ENCODE measurements at places on chromosomes 12 and 14.

GRCh38 chr14:100297320-100298300 is 8.6 kb downstream of the SLC25A29 start:
- no peak for DNase-seq

DNA sequence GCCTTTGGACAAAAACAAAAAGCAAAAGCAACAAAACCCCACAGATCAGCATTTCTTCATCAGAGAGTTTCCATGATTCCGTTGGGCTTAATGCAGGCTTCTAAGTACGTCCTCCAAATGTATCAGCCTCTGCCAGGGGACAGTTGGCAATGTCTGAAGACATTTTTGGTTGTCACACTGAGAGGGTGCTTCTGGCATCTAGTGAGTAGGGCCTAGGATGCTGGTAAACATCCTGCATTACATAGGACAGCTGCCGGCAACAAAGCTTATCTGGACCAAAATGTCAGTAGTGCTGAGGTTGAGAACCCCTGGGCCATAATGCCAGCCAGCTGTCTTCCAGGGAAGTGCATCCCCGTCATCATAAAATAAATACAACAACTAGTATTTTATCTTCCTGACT is 9.4 kb upstream of the LRRC10 start:
- no peak for DNase-seq

- DNase-seq: no peak
Observed at GRCh38 chr12:66929121-66929520, 250.2 kb upstream of the GRIP1 start.

GRCh38 chr12:98741196-98741555 is 96.1 kb downstream of the APAF1 start:
- DNase-seq: no peak

DNA sequence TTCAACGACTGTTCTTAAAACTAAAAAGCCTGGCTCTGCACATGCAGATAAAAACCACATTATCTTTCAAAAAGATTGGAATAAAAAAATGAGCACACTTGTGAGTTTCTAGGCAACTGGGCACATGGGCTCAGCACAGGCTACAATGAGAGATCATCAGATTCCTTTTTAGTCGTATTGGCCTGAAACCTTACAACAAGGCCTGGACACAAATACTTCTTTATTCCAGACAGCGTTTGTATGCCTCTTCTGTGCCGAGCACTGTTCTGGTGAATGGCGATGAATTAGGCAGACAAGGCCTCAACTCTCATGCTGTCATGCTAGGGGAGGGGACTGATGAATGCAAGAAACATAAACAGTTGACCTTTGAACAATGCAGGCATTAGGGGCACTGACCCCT is 463.0 kb downstream of the AACS start:
- DNase-seq: no peak

DNA sequence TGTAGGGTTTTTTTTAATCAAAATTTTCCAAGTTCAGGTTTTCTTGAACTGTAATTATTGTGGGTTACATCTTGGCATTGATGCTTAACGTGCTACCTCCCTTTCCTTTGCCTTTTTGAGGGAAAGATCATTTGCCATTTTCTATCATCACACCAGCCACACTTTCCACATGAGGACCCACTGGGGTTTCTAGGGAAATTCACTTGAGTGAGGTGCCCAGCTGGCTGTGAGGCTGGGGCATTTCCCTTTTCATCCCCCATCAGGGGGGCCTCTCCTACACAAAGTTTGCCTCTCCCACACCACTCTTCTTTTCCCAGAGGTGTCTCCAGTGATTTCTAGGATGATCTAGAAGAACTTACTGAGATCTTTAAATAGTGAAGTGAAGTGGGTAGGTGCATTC is 335.7 kb downstream of the BMP4 start:
- DNase-seq: no peak

DNA sequence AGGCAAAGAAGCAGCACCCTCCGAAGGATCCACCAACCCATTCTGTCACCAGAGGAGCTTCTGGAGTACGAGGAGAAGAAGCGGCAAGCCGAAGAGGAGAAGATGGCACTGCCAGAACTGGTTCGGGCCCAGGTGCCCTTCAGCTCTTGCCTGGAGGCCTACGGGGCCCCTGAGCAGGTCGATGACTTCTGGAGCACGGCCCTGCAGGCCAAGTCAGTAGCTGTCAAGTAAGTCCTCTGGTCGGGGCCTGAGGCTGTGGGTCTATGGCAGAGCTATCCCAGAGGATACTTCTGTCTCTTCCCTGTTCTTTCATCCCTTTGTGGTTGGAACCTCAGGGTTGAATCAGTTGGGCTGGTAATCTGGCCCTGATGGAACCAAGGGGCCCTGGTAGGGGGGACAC is 5.9 kb upstream of the TPI1 start:
- DNase-seq: no peak

DNA sequence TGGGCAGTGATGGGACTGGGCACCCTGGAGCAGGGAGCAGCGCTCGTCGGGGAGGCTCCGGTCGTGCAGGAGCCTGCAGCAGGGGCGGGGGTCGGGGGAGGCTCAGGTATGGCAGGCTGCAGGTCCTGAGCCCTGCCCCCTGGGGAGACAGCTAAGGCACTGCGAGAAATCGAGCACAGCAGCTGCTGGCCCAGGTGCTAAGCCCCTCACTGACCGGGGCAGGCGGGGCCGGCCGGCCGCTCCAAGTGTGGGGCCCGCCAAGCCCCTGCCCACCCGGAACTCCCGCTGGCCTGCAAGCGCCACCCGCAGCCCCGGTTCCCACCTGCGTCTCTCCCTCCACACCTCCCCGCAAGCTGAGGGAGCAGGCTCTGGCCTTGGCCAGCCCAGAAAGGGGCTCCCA is 326.8 kb upstream of the TMTC1 start:
- DNase-seq: no peak

- DNase-seq: no peak
Observed at GRCh38 chr12:12482959-12483358, 79.7 kb downstream of the DUSP16 start.

DNA sequence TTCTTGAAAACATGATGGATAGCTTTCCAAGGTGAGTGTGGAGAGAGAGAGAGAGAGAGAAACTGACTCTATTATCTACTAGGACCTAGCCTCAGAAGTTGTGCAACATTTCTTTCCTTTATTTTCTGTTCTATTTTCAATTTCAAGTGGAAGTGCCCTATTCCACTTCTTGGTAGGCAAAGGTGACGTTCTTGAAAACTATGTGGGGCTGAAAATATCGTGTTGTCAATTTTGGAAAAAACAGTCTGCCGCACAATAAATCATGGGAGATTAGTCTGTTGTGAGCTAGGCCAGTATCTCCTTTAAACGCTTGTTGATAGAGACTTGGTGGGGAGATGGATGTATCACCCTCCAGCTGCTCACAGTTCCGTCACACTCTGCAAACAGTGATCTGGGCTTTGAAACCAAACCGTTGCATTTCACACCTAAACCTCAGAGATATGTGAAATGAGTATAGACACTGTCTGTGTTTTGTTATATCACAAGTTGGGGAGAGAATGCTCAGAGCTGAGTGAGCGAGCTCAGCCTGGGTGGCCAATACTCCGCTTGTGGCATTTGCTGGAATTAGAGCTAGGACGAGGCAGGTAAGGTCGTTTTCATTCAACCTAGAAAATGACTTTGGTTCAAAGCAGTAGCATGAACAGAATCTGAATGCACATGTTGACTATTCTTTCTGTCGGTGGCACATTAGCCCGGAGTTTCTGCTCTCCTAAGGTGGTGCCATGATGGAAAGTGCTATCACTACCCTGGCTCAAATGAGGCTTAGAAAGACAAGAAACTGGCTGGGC is 75.1 kb upstream of the ST8SIA1 start:
- no peak for DNase-seq

DNA sequence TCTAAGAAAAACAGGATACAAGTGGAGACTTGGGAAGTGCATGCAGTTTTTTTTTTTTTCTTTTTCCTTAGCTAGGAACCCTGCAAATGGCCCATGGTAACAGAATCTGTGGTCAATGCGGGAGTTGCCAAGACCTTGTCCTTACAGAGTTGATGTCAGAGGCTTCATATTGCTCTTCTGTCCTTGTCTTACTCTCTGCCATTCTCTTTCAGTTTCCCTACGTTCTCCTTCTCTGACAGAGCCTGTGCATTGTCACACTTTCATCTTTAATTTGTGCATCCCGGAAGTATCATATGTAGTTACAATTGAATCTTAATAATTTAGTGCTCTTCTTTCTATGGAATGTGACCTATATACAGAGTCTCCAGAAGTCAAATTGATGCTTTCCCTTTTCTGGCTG is 986.9 kb downstream of the TMEM121 start:
- DNase-seq: no peak

DNA sequence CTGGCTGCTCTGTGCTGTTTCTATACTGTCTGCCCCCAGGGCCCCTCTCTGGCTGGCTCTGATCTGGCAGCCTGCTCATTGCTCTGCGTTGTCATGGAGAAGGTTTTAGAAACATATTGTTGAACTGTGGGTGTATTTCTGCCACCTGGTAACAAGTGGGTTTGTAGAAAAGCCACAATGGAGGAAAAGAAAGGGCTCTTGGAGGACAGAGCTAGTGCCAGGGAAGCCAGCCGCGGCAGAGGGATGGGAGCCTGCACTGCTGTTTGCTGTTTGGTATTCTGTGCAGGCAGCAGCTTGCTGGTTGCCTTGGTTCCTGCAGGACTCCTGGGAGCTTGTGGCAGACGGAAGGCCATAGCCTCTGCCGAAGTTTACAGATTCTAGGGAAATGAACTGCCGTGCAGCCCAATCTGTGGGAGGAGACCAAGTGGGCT is 15.1 kb downstream of the CCDC177 start:
- peak; percentile 45 for DNase-seq

GRCh38 chr14:90836692-90837063 is 20.4 kb upstream of the TTC7B start:
- no peak for DNase-seq

DNA sequence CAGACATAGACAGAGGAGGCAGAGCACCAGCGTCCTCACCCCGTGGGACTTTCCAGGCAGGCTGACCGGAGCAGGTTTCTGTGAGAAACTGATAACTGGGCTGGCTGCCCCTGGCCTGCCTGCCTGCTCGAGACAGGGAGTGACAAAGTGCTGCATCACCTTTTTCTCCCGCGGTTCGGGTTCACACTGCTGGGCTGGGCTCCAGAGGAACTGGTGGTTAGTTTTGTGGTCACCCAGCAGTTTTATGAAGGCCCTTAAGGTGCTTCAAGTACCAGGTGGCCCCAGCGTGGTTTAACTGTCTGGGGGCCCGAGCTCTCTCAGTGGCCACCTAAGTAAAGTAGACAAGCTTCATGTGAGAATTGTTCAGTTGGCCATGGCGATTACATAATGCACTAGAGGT is 1073.6 kb downstream of the BCL11B start:
- peak; percentile 11 for DNase-seq

GRCh38 chr14:99975190-99975589 is 90.0 kb upstream of the EVL start:
- no peak for DNase-seq

- no peak for DNase-seq
Observed at GRCh38 chr12:42129595-42130204, 15.0 kb downstream of the GXYLT1 start.

DNA sequence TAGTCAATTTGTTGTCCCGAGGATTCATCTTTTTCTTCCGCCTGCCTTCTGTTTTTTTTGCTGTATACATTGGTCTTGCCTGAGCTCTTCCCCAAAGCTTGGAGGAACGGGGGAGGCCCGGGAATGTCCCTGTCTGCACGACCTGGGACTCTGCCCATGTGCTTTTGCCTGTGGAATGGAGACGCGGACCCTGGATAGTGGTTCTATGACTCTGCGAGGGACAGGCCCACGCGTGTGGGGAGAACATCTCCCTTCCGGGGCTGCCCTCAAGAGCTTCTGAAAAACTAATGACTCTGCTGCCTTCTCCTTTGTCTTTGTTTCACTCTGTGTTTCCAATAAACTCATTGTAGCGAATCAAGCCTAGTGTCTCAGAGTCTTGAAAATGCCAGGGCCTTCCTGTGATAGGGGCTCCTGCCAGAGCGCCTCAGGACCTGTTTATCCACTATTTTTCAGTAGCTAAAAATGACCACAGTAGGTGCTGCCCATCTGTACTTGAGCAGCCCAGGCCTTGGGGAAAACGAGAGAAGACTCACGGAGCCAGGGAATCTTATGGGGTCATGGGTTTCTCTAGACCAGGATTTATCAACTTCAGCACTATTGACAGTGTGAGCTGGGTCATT is 12.3 kb downstream of the KRT83 start:
- no peak for DNase-seq

- DNase-seq: no peak
Observed at GRCh38 chr14:60815371-60815770, 80.8 kb downstream of the MNAT1 start.

DNA sequence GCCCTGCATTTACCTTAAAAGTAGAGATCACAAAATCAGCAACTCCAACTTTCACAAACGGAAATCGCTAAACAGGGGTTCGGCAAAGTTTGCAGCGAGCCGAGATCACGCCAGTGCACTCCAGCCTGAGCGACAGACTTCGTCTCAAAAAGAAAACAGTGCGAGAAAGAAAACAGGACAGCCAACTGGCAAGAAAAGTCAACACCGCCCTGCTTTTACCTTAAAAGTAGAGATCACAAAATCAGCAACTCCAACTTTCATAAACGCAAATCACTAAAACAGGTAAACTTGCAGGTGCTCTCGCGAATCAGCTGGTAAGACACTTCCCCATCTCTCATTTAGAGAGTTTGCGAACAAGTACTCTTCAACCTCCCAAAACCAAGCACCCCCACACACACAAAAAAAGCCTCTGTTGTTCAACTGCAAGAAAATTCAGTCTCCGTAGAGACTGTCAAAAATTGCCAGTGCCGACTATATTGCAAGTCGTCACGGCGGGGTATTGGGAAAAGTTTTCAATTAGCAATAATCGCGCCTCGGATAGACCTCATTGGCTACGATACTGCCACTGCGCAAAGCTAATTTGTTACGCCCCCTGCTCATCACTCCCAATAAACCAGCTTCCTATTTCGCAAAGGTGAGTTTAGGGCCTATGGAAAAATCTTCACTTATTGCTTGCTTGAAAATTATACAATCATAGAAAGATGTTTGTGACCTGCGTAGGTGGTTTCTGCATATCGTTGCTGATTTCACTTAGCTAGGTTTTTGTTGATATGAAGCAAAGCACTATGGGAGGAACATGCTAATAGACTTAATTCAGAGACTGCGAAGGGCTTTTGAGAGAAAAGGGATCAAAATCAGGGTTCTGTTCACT is at the start of gene RNU4-1:
TSS of gene RNU4-1 (minus strand) at position 577 of the 871 bp plus-strand sequence.
- no peak for DNase-seq

DNA sequence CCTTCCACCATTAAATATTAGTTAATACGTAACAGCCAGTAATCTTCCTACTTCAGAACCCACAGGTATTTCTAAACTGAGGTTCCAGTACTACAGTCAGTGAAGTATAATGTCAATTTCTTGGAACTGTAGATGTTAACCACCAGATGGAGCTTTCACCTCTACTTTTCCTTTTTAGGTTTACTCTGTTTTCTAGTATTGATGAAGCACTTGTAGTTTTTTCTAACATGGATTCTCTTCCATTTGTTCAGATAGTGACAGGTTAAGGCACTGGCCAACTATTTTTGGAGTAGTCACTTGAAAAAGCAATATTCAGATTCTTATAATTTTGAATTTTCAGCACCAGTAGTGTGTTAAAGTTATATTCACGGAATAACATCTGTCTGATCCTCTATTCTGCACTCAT is 4.6 kb upstream of the SEC23A start:
- no peak for DNase-seq

All from NCI-H187 treated with DMSO at 0.1 percent for 48 hours (cell line).